ENCODE measurements at places on chromosomes 12 and 14.

- no peak for DNase-seq
These were observed 7.5 kb upstream of the CLEC4E start for GRCh38 chr12:8548192-8548591.

DNA sequence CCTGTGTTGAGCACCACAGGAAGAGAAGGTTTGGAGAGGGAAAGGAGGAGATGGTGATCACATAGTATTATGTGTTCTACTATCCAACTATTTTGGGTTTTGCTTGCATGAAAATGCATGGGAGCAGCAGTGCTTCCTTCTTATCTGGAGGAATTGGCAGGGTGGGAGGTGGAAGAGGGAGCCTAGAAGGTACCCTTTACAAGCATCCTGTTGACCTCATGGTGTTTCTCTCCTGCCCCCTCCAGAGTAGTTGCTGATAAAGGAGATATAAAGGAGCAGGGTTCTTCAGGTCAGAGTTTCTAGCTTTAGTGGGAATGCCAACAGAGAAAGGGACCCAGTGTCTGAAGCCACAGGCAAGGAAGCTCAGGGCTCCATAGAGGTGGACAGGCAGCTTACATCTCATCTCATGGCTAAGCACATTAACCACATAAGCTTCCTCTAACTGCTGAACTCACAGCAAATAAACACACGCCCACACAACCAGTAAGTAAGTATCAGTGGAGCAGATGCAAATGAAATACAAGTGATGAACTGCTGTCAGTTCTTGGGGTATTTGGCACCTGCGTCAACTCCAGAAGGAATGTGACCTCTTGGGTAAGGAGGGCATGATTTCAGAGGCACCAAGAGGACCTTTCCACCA lies 174.2 kb upstream of the SLC38A2 start:
- DNase-seq: no peak

GRCh38 chr12:98592825-98593322 lies 612 bp upstream of the SLC25A3 start:
- DNase-seq: peak; percentile 47

- no peak for DNase-seq
These were observed 1.5 kb downstream of the ZNF605 start for GRCh38 chr12:132954471-132955048.

DNA sequence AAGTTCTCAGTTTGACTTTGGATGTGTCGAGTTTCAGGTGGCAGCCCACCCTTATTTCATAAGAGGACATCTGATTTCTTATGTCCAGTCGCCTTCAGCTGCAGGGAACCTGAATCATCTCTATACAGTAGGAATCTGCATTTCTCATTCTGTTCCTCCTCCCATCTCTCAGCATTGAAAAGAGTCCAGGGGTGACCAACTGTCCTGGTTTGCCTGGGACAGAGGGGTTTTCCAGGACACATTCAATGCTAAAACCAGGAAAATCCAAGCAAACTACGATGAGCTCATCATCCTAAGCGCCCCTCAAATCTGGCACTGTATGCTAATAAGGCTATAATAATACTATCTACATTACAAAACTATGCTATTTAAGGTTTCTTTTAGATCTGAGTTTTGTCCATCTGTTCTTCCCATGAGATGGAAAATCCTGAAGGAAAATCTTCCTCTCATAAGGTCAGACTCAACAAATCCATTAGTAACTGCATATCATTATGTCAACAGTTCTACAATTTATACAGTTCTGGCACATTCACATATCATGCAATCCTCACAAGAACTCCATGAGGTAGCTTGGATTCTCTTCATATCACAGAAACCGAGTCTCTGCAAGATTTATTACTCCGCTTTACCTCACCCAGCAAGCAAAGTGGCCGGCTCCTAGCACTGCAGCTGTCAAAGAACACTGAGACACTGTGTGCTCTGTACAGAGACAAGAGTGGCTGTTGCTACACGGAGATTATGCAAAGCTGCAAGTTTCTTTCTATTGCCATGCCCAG lies 15.6 kb upstream of the CALM1 start:
- DNase-seq: no peak

DNA sequence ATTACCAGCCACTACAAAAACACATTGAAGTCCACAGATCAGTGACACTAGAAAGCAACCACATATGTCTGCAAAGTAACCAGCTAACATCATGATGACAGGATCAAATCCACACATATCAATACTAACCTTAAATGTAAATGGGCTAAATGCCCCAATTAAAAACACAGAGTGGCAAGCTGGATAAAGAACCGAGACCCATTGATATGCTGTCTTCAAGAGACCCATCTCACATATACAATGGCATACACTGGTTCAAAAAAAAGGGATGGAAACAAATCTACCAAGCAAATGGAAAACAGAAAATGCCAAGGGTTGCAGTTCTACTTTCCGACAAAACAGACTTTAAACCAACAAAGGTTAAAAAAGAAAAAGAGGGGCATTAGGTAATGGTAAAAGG lies 307.7 kb downstream of the GPHN start:
- no peak for DNase-seq

GRCh38 chr12:125194987-125195386 lies 129.8 kb downstream of the AACS start:
- DNase-seq: no peak

Data from CD4-positive, alpha-beta T cell treated with Interleukin-12 subunit alpha and Interleukin-12 subunit beta, for 1 hour (primary cell).